ENCODE measurements at places on chromosomes 1 and 21.

DNA sequence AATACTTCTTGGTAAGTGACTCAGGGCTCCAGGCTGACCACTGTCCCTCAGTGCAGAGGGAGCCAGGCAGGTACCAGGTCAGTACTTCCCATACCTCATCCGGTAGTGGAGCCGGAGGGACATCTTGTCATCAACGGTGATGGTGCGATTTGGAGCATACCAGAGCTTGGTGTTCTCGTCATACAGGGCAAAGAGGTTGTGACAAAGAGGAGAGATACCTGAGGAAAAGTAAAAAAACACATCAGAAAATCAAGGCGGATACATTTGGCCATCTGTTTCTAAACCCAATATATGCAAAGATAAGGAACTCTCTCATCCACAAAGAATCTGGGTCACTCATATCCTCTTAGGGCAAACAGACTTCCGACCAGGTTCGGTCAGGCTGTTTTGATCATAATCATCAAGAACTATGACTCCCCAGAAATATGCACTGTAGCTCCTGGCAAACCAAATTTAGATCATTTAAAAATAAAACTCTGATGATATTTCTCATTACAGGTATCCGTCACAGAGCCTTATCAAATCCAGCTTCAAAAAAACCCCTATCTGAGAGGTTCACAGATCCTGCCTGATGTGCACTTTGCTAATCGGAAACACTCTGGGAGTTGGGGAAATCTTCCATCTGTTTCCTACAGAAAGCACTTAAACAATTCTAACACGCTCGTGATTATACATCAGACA is 87.3 kb downstream of the JAK1 start:
- no peak for DNase-seq

GRCh38 chr1:204065174-204065985 is 7.5 kb upstream of the SOX13 start:
- no peak for DNase-seq

- DNase-seq = no peak
Measured at GRCh38 chr1:246416261-246416660, 90.8 kb downstream of the SMYD3 start.

DNA sequence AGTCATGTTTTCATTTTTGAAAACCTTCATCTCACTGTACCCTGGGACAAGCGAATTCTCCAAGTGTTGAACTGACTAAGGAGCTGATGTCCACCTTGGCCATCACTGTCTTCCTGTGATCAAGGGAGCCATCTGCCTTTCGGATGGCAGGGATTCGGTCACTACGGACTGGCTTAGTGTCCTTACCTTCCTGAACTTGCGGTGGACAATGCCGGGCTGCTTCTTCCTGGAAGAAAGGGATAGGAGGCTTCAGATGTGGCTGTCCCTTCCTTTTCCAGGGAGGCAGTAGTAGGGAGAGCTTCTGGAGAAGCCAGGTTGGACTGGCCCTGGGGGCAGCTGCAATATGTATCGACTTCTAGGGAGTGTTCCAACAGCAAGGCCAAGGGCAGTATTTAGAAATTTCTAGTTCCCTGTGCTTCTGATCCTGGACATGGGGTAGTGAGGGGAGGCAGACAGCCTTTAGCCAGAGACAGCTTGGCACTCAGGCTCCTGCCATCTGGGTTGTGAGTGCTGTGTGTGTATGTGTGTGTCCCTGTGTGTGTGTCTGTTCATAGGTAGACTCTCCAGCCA is 114.6 kb downstream of the IER5 start:
- DNase-seq = no peak
